Gastrocnemius medialis (tissue), 4 donors: ENCODE measurements at places on chromosomes 2 and 18. TPM values are rescaled to one million over a fixed set of nuclear protein-coding genes. Genes with fewer than 3 reads are reported as not detected.

- no peak overlapping the region for H3K27ac ChIP-seq
- no peaks in the 10 kb centered on the region for H3K36me3 ChIP-seq
- H3K4me3 ChIP-seq, result no peak overlapping the region
- no peak for DNase-seq
- H3K4me1 ChIP-seq, result no peaks in the 10 kb centered on the region
Measured at GRCh38 chr2:187421519-187421918, 26.5 kb downstream of the CALCRL start.

DNA sequence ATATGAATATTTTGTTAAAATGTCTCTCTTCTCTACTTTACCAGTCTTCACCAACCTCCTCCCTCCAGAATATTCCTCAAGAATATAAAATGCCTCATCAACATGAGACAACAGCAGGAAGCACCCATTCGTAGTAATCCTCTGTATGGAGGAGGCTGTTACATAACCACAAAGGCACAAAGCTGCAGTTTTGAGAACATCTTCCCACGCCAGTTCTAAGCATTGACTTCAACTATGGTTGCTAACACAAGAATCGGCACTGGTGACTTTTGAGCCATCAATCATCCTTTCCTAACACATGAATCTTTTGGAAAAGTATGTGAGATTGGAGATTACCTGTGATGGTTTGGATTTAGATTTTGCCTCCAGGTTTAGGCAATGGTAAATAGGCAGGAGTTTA lies 54.9 kb upstream of the CYP1B1 start:
- H3K36me3 ChIP-seq, result no peaks in the 10 kb centered on the region
- no peaks in the 10 kb centered on the region for H3K27me3 ChIP-seq
- H3K4me3 ChIP-seq, result no peak overlapping the region
- peaks cover 3% of the 10 kb centered on the region for H3K4me1 ChIP-seq
- H3K27ac ChIP-seq, result no peak overlapping the region
- DNase-seq, result no peak

- H3K27ac ChIP-seq, result peak overlapping the region; percentile 17
- no peak for DNase-seq
- no peak overlapping the region for H3K4me3 ChIP-seq
- no peaks in the 10 kb centered on the region for H3K27me3 ChIP-seq
Measured at GRCh38 chr2:201233812-201234662, 26.3 kb upstream of the CASP8 start.

GRCh38 chr2:241535871-241536655 lies 22.5 kb upstream of the BOK start:
- no peak overlapping the region for H3K27ac ChIP-seq
- no peaks in the 10 kb centered on the region for H3K36me3 ChIP-seq

The LRRTM4 gene
- total RNA-seq, result 1.1 TPM

GRCh38 chr18:69725855-69726508 lies 221.7 kb downstream of the CD226 start:
- H3K27ac ChIP-seq, result no peak overlapping the region
- H3K27me3 ChIP-seq, result no peaks in the 10 kb centered on the region
- no peaks in the 10 kb centered on the region for H3K4me1 ChIP-seq
- no peak overlapping the region for H3K4me3 ChIP-seq

- no peaks in the 10 kb centered on the region for H3K4me1 ChIP-seq
- DNase-seq, result no peak
- H3K27me3 ChIP-seq, result peaks cover 7% of the 10 kb centered on the region
- H3K27ac ChIP-seq, result no peak overlapping the region
- H3K4me3 ChIP-seq, result no peak overlapping the region
Measured at GRCh38 chr2:88355486-88355885, 97.0 kb downstream of the FOXI3 start.

DNA sequence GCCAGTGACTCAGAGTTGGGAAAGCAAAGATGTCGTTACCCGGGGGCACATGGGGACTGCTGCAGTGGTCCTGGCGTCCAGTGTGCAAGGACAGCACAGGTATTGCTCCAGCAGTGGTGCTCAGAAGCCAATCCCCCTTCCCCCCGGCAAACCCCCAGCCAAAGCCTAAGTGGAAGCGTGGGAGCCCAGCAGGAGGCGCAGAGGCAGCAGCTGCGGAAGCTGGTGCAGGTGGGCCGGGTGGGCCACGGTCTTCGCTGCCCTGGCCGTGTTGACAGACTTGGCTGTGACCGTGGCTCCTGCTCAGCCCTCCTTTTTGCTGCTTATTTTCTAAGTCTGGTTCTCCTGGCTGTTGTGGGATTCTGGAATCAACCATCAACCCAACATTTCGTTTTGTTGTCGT lies 369.8 kb upstream of the ST6GAL2 start:
- H3K4me1 ChIP-seq, result no peaks in the 10 kb centered on the region
- H3K4me3 ChIP-seq, result no peak overlapping the region
- no peaks in the 10 kb centered on the region for H3K36me3 ChIP-seq
- no peak for DNase-seq

The TRIM43 gene
- total RNA-seq, result not detected

GRCh38 chr18:24016643-24017042 lies 2.1 kb downstream of the TTC39C start:
- DNase-seq, result no peak
- H3K4me1 ChIP-seq, result peaks cover 10% of the 10 kb centered on the region
- peaks cover 50% of the 10 kb centered on the region for H3K27me3 ChIP-seq
- H3K36me3 ChIP-seq, result no peaks in the 10 kb centered on the region
- no peak overlapping the region for H3K27ac ChIP-seq

DNA sequence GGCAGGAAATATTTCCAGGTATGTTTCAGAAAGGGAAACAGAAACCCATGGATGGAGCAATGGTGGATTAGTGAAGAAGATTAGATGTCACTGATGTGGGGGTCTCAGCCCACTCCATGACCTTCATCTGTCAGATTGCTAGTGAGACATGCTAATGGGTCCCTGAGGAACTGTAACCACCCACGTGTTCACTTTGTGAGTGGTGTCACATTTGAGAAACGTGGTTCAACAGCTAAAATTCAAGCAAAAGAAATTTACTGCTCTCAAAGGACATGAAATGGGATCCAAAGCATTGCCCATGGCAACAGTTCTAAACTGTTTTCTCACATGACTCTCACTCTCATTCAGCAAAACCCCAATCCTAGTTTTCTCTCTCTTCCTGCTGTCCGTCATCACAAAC lies 776.1 kb downstream of the ERBB4 start:
- H3K4me3 ChIP-seq, result no peak overlapping the region
- no peaks in the 10 kb centered on the region for H3K36me3 ChIP-seq
- H3K27ac ChIP-seq, result no peak overlapping the region
- no peak for DNase-seq
- no peaks in the 10 kb centered on the region for H3K27me3 ChIP-seq
- no peaks in the 10 kb centered on the region for H3K4me1 ChIP-seq

The DSG4 gene
- total RNA-seq, result not detected

The CCDC74B gene
- 0.42 TPM for total RNA-seq

- no peak overlapping the region for H3K4me3 ChIP-seq
- H3K36me3 ChIP-seq, result no peaks in the 10 kb centered on the region
- peak; percentile 25 for DNase-seq
- no peaks in the 10 kb centered on the region for H3K4me1 ChIP-seq
- no peaks in the 10 kb centered on the region for H3K27me3 ChIP-seq
Measured at GRCh38 chr2:73260338-73260984, 23.8 kb downstream of the FBXO41 start.

GRCh38 chr2:240571314-240571973 lies 3.2 kb downstream of the RNPEPL1 start:
- H3K4me1 ChIP-seq, result peaks cover 25% of the 10 kb centered on the region
- peak; percentile 9 for DNase-seq
- peaks cover 24% of the 10 kb centered on the region for H3K36me3 ChIP-seq
- H3K4me3 ChIP-seq, result no peak overlapping the region
- no peaks in the 10 kb centered on the region for H3K27me3 ChIP-seq

- no peak within 1 kb of the TSS for H3K27ac ChIP-seq
- H3K4me1 ChIP-seq, result peaks cover 12% of the 10 kb centered on the region
- DNase-seq, result peak; percentile 16
- H3K27me3 ChIP-seq, result peaks cover 55% of the 10 kb centered on the region
- H3K4me3 ChIP-seq, result peak within 1 kb of the TSS; percentile 45
Measured at GRCh38 chr2:192194866-192195547, at the start of gene TMEFF2. TSS of gene TMEFF2 (minus strand) at chr2:192194933. CDS start at chr2:192194524, 409 bp downstream.

The TMEM198 gene
- total RNA-seq, result 1.8 TPM

DNA sequence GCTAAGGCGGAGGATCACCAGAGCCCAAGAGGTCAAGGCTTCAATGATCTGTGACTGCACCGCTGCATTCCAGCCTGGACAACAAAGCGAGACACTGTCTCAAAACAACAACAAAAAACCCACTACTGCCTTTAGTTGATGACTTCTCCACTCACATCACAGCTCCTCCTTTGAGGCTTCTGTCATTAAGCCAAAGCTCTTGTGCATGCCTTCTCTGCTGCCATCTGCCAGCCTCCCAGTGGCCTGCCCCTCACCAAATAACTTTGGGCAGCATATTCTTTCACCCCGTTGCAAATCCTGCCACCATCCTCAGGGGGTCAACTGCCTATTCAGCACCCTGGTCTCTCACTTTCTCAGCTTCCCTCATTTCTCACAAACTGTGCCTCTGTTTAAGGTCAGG lies 27.5 kb downstream of the OSBPL1A start:
- no peak for DNase-seq
- no peak overlapping the region for H3K4me3 ChIP-seq
- no peaks in the 10 kb centered on the region for H3K36me3 ChIP-seq
- no peak overlapping the region for H3K27ac ChIP-seq
- no peaks in the 10 kb centered on the region for H3K4me1 ChIP-seq

GRCh38 chr2:98164256-98164655 lies 77.3 kb downstream of the VWA3B start:
- H3K4me3 ChIP-seq, result no peak overlapping the region
- H3K4me1 ChIP-seq, result peaks cover 53% of the 10 kb centered on the region
- DNase-seq, result peak; percentile 70
- peak overlapping the region; percentile 96 for H3K27ac ChIP-seq

DNA sequence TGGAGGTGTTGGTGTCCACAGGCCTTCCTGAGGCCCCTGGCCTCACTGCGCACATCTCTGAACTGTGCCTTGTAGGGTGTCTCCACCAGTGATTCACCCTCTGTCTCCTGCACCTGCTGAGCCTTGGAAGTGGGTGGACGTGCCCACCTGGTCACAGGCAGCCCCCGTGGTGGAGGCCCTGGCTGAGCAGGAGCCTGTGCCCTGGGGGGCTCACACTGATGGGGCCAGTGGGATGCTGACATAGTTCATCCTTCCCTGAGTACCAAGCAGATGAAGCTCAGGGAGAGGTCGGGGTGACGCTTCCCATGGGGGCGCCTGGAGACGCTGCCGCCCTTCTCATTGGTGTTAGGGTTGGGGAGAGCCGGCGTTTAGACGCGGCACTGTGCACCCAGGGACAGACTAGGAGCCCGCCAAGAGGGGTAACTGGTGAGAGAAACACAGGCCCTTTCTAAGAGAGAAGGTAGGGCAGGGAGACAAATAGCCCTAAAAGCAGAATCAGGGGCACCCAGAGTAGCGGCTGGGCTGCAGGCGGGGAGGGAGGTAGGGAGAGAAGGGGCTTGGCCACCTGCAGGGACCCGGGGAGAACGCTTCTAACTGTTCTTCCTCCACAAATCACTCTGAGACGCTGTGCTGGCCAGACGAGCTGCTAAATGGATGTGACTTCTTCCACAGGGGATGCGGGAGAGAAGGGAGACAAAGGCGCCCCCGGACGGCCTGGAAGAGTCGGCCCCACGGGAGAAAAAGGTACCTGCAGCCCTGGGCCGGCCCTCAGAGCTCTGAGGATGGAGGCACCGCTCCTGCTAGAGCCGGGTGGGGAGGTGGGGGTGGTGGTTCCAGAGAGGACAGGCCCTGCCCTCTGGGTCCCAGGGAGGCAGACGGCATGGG lies 18.0 kb downstream of the COLEC11 start:
- H3K36me3 ChIP-seq, result no peaks in the 10 kb centered on the region
- no peak overlapping the region for H3K27ac ChIP-seq
- H3K4me3 ChIP-seq, result no peak overlapping the region
- no peaks in the 10 kb centered on the region for H3K4me1 ChIP-seq
- H3K27me3 ChIP-seq, result peaks cover 5% of the 10 kb centered on the region
- DNase-seq, result no peak

The CCDC141 gene
- 1.5 TPM for total RNA-seq

The KCNE4 gene
- 2.0 TPM for total RNA-seq
